Activated T-cell treated with anti-CD3 and anti-CD28 coated beads for 1 hour (primary cell): ENCODE measurements at places on chromosomes 16 and 17.

GRCh38 chr17:40648384-40648968 lies 858 bp upstream of the SMARCE1 start:
- DNase-seq = no peak

DNA sequence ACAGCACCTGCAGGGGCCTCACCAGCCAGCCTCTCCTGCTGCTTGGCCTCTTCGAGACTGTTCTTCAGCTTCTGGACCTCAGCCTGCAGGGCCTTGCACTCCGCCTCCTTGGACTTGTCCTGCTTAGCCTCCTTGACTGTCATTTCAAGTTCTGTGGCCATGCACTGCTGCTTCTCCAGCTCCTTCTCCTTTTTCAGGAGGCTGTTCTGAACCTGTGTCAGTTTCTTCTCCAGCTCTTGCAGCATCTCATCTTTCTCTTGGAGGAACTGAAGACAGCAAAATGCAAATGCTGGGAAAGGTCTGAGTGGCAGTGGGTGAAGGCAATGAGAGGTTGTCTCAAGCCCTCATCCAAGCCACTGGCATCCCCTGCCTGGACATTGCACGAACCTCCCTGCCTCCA lies 39.1 kb downstream of the DHX38 start:
- DNase-seq = no peak

DNA sequence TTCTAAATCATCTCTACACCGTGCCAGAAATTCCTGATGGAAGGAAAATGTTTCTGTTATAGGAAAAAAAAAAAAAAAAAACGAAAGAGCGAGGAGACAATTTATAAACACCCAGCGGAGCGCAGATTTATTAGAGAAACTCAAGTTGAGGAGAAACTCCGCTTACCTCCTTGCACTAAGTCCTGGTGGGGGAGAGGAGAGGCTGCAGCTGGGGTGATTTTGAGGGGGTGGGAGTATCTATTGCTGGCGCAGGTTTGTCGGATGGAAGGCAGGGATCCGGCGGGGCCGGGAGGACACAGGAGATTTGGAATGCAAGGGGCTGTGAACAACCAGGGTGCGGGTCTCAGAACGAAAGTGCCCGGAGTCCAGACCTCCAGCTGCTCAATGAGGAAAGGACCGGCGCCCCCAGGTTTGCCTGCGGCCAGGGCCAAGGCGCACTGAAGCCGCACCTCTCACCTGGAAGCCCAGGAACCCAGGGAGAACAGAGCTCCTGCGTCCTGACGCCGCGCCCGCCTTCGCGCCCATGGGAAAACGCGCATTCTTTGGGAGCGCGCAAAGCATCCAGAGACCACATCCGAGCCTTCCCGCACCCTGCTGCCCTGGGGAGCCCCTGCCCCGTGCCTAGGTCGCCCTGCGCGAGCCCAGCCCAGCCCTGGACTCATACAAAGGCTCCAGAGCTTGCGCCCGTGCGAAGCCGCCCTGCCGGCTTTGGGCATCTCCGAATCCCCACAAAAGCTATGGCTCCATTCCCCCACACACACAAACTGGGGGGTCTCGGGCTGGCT lies 2.6 kb upstream of the HOXB8 start:
- no peak for DNase-seq

DNA sequence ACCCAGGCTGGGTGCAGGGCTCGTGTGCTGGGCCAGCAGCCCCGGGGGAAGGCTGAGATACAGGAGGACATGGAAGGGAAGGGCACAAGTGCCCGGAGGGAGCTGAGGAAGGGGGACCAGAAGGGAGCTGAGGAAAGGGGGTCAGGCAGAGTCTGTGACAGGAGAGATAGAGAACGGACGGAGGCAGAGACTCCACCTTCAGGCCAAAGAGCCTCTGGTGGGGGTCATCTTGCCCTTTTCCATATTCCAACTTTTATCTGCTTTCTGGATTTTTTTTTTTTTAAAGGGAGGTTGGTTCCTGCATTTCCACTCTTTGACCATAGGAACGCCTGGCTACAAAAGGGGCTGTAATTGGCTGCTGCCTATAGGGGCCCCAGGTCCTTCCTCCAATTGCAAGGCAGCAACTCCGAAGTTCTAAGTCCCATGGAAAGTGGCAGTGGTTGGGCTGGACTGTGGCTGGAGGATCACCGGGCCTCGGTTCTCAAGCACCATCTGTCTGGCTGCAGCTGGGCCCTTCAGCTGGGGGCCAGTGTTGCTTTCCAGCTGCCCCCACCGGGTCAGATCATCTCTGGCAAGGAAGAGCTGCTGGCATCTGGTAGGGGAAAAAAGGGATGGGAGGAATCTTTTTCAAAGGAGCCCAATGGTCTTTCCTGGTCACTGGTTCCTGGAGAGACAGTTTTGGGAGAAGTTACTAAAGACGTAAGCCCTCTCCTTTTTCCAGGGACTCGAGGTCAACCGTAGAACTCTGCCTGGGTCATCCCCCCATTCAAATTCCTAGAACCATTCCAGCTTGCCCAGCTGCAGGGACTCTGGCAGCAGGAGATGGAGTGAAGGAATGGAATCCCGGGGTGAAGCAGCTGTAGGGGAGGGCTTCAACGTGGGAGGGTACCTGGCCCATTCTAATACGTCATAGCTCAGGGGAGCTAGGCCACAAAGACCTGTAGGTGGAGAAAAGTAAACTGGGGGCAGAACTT lies 13.1 kb upstream of the MRPS23 start:
- no peak for DNase-seq

DNA sequence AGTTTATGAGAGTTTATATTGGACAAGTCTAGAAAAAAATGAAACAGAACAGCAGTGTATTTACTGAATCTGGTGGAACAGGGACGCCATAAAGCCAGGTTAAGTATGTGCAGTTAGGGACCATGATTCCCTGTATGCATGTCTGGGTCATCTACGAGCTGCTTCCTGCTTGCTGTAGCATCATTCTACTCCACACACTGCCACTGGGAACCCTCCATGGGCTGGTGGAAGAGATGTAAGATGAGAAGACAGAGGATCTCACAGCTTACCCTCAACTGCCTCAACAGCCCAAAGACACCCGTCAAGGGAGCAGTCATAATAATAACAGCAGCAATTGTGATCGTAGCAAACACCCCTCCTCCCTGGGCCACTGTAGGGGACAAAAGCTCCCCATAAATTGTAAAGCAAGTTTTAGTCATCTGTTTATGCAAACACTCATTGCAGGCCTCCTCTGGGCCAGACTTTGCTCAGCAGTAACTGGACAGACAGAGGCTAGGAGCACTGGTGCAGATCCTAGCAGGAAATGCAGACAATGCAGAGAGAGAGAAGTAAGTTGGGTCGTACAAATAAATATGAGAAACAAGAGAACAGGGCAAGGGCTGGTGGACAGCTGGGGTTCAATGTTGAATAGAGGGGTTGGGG lies 188.0 kb downstream of the SOX9 start:
- no peak for DNase-seq

GRCh38 chr16:19666477-19666876 lies 51.5 kb downstream of the KNOP1 start:
- no peak for DNase-seq
